ENCODE measurements at places on chromosomes 7 and 10.

DNA sequence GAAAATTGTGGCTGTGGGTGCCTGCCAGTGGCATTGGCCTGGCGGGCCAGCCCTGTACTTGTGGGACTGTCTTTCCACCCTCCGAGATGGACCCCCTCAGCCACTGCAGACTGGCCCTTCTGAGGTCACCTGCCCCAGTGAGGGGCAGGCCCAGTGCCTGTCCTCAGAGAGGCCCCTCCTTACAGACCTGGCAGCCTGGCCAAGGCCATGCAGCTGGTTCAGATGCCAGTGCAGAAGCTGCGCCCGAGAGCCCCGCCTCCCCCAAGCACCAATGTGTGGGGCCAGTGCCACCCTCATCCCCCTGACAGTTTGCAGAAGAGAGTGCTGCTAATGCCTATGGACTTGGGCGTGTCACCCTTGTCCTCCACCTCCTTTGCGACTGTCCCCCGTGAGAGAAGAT lies 10.0 kb downstream of the ZNF316 start:
- DNase-seq, result no peak

GRCh38 chr10:91006752-91007346 lies 86.0 kb upstream of the ANKRD1 start:
- no peak for DNase-seq

- DNase-seq, result no peak
Measured at GRCh38 chr7:135742371-135742770, 6.2 kb downstream of the FAM180A start.

GRCh38 chr10:3046981-3047547 lies 20.3 kb upstream of the PFKP start:
- no peak for DNase-seq

- no peak for DNase-seq
Measured at GRCh38 chr10:13310518-13311176, 10.8 kb upstream of the PHYH start.

GRCh38 chr10:127618797-127619196 lies 69.7 kb downstream of the NPS start:
- no peak for DNase-seq

- DNase-seq, result no peak
Measured at GRCh38 chr7:1864161-1864940, 194.3 kb downstream of the ELFN1 start.

GRCh38 chr10:6924166-6924565 lies 344.1 kb upstream of the PRKCQ start:
- DNase-seq, result no peak

DNA sequence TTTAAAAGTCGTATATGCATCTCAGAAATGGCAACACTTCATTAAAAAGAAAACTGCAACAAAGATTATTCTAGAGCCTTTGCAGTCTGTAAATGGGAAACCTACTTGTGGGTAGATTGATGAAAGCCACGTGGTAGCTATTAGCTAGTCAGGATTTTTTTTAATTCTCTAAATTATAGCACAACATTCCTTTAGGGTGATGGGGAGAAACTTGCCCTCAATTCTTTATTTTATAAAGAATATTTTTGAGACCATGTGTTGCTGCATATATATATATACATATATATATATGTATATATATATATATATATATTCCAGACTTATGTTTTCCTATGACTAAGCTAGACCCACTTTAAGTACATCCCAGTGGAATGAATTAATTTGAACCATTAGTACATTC lies 118.0 kb downstream of the PPP1R3A start:
- DNase-seq, result no peak

DNA sequence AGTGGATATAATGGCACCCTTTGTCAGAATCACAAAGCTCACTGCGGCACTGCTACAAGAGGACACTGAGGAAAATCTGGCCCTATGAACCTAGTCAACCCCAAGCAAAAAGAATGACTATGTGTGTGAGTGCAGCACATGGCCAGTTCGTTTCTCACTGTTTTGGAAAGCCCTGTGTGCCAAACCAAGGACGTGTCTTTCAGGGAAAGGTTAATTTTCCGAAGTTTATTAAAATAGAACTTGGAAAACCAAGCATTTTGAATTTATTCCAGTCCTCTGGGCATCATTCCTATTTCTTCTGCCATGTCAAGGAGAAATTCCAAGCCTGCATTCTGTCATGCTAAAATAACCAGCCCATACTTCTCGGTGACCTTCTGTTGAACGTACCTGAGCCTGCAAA lies 471.8 kb downstream of the PLXDC2 start:
- DNase-seq, result no peak

DNA sequence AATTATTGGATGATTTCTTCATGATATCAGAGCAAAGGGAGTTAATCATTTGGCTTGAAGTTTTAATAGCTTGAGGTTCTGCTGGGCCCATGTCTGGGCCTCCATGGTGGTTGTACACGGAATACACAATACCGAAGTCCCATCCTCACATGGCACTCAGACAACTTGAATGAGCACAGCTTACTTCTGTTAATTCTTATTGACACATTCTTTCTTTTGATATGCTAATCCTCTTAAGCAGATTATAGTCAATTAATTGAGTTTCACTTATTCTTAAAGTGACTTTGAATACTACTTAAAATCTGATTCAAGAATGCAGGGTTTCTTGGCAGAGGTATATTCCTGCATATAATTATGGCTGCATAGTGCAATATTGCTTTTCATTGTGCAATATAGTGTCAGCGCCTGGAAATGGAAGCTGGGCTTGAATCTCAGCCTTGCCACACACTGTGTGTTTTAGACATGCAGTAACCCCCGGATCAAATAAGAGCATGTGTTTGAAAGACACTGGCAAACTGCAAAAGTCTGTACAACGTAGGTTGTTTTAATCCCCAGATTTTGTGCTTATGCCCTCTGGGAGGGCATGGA lies 543.5 kb upstream of the ADARB2 start:
- DNase-seq, result no peak

GRCh38 chr7:131827421-131827820 lies 271.0 kb upstream of the PODXL start:
- DNase-seq, result no peak

- no peak for DNase-seq
Measured at GRCh38 chr7:11533229-11533820, 298.7 kb downstream of the THSD7A start.

GRCh38 chr10:132016514-132016913 lies 34.8 kb upstream of the BNIP3 start:
- DNase-seq, result no peak

DNA sequence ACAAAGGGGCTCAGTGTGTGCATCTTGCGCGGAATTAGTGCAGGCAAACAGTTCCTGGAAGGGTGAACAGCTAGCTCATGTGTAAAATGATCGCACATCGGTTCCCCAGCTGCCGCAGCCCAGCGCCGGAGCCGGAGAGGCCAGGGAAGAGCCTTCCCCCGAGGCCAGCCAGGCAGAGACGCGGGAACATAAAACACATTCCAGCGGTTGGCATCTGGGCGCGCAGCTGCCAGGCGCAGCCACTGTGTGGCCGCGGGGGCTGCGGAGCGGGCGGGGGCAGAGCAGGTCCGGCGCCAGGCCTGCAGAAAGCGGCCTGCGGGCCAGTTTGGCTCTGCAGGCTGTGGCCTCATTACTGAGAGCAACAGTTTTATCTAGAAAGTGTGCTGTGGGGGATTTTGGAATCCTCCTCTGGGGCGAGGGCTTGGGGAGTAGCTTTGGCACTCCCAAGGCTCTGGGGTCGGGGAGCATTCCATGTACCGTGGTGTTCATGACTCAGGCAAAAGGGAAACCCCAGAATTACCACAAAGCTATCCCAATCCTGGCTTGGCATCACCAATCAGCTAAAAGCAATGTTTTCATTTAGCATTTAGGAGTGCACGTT lies 74.3 kb downstream of the SAMD9 start:
- DNase-seq, result no peak

- no peak for DNase-seq
Measured at GRCh38 chr7:149846436-149847046, 8.4 kb downstream of the ZNF862 start.

GRCh38 chr7:94067047-94067446 lies 62.9 kb upstream of the BET1 start:
- no peak for DNase-seq

GRCh38 chr10:17851611-17852010 lies 42.5 kb downstream of the MRC1 start:
- no peak for DNase-seq

DNA sequence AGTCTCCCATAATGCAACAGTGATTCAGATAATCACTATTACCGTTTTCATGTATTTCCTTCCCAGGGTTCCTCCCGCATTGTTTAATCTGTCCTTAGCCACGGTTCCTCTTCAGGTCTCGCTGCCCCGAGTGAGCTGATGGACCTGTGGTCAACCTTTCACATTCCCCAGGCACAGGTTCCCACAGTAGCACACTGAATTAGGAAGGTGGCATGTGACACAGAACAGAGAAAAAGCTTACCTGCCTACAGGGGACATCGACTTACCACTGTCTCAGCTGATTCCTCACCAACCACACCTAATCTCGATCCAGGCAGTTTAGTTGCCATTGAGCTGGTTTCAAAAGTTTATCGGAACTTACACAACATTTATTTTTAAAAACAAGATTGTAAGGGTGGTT lies 72.2 kb downstream of the MTURN start:
- DNase-seq, result no peak

DNA sequence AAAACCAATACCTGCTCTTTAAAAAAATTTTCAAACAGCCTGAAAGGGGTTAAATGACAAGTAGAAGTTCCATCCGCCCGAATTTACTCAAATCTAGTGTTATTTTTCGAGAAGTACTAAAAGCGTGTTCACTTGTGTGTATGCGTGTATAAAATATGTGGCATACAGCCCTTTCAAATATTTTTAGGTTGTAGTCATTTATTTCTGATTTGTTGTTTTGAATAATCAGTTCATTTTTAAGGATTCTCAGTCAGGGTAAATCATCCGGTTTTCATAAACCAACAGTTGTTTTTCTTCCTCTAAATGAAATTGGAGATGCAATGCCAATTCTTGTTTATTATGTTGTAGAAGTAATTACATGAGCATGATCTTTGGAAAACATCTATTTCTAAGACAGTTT lies 6.9 kb upstream of the SUN1 start:
- no peak for DNase-seq

DNA sequence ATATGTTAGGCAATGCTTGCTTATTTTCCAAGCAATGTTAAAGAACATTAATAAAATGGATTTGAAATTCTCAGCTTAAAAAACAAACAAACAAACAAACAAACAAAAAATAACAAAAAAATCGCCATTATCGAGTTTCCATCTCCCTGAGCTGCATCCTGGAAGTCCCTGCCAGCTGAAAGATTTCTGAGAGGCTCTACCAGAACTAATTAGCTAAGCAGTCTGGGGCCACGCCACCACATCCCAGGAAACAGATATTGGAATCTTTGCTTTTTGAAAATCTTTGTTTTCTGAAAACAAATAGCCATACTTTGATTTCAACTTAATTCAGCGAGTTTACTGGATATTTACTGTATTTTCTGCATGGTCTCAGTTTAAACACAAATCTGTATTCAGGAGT lies 143.6 kb downstream of the LSMEM1 start:
- no peak for DNase-seq

DNA sequence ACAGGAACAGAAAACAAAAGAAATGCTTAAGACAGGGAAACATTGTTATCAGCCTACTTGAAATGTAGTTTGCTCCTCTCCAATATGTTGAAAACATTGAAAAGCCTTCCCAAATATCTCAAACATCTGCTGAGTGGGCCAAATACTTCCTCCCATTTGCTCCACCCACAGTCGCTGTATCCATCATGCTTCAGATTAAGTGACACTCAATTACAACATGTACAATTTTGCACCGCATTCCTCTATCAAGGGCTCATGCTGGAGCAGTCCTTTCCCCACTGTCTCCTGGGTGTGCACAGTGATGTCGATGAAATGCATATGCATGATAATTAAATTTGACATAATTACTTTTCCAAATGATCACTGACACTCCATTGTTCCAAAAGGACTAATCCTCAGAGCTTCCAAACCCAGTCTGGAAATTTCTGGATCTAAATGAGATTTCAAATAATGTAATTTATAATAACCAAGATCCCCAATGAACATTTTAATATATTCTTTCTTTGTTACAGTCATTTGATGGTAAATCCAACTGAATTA lies 604.6 kb downstream of the GRID1 start:
- no peak for DNase-seq

- DNase-seq, result peak; percentile 65
Measured at GRCh38 chr10:121580276-121581116, 17.7 kb downstream of the FGFR2 start.

Measured in DMS 273 treated with DMSO at 0.1 percent for 48 hours (cell line).